ENCODE measurements at places on chromosomes 3 and 15.

DNA sequence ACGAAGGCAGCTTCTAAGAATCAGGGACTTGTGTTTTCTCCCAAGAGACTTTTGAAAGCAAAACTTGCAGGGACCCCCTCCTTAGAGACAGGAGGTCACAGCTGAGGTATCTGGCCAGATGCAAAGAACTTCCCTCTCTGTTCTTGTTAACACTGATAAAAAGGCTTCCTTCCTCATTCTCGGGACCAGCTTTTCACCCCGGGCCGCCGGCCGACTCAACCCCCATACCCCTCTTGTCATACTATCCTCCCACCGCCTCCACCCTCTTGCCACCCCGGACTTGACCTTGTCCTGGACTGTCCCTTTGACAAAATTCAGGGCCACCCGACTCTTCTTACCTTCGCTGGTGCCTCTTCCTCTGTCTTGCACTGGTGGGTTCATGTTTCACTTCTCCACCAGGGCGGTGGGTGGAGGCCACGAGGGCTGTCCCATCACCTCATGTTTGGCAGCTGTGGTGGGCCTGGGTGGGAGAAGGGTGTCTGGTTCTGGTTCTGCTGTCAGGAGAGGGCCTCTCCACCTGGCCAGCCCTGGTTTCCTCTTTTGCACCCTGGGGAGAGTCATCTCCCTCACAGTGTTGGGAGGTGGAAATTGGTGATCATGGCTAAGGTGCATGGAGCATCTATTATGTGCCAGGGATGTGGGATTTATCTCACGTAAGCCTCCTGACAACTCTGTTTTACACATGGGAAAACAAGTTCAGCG lies 32.5 kb downstream of the BHLHE40 start:
- DNase-seq = no peak

DNA sequence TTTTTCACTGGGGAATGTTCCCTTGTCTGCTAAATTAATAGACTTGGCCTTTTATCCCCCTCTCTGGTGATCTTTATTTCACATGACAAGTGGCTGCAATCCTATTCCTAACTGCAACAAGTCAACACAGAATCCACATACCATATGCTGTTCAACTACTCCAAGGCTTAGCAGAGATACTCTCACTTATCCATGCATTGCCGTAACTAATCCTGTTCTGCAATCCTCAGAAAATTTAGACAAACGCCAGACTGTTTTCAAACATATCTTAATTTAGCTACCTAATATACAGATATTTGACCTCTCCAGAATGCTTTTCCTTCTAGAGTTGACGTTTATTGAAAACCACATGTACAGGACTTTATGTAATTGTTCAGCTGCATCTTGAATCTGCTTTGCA lies 37.9 kb downstream of the EID1 start:
- no peak for DNase-seq

DNA sequence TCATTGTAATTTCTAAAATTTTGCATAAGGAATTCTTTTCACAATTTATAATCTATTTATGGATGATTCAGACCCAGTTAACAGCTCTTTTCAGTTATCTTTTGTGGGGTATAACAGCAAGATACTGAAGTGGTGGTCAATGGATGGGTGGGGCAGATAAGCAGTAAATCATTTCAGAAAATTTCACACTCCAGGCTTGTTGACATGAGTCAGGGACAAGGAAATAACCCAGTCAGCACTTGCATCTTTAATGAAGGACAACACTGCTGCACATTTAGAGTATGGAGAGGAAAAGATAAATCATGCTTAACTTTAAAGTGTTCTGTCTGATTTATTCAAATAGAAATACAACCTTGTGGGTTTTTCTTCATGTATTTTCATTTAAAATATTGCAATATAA lies 181.6 kb downstream of the ROBO1 start:
- DNase-seq = no peak

- DNase-seq = peak; percentile 97
Measured at GRCh38 chr3:141830508-141830907, 45.9 kb upstream of the ATP1B3 start.

DNA sequence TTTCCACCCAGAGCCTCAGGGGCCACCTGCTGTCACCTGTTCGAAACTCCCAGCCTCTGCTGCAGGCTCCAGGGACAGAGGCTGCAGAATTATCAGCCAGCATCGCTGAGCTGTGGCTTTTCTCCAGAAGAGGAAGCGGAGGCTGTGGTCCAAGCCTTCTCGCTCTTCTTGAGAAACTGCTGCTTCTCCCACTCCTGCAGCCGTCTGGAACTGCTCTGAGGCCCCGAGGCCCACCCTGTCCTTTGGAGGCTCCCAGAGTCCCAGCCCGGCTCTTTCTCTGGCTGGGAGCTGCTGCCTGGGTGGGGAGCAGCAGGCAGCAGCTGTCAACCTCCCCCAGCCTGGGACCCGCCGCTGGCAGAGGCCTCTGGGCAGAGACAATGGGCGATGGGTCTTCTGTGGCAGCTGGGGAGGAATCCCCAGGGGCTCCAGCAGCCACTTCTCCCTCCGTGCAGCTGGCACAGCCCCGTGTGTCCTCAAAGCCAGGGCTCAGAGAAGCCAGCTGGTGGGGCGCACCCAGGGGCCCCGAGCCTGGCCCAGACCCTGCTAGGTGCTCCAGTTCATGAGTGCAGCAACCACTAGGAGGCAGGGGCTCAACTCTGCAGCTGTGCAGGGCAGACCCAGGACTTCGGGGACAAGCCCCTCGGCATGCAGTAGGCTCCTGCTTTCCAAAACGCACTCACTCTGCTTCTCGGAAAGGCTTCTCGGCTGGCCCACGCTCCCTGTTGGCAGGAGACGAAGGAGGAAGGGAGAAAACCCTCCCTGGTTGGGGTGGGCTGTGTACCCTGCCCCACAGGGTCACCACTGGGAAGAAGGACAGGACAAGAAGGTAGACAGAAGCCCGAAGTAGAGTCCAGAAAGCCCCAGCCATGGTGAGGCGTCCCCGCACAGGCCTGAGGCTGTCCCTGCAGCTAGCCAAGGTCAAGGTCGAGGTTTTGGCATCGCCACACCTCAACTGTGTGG lies 49.9 kb upstream of the FURIN start:
- DNase-seq = no peak

DNA sequence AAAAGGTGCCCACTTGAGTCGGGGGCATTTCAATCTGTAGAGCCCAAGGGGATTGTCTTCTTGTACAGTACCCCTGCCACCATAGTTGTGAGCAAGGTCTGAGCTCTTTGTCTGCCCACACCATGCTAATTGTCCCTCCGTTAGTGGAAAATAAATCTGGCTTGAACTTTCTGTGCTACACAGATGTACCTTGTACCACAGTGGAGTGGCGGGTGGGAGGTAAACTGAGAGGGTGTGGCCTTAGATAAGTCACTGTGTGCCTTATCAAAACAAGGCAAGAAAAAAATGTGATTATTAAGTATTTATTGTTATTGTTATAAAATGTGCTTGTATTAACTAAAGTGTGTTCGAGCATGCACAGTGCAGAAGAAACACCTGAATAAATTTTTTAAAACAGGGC lies 242.9 kb upstream of the C2CD4B start:
- DNase-seq = no peak
